CMK (cell line): ENCODE measurements at places on chromosomes 4 and X.

DNA sequence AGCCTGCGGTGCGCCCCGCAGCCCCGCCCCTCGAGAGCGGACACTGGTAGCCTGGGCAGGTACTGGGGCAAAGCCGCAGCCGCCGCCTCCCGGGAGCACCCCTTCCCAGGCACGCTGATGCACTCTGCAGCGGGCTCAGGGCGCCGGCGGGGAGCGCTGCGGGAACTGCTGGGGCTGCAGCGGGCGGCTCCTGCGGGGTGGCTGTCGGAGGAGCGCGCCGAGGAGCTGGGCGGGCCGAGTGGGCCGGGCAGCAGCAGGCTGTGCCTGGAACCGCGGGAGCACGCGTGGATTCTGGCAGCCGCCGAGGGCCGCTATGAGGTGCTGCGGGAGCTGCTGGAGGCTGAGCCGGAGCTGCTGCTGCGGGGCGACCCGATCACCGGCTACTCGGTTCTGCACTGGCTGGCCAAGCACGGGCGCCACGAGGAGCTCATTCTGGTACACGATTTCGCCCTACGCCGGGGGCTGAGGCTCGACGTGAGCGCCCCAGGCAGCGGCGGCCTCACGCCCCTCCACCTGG lies 401 bp downstream of the SOWAHD start:
- no peak for DNase-seq

- DNase-seq, result no peak
Measured at GRCh38 chr4:60482921-60483351, 717.2 kb upstream of the ADGRL3 start.

DNA sequence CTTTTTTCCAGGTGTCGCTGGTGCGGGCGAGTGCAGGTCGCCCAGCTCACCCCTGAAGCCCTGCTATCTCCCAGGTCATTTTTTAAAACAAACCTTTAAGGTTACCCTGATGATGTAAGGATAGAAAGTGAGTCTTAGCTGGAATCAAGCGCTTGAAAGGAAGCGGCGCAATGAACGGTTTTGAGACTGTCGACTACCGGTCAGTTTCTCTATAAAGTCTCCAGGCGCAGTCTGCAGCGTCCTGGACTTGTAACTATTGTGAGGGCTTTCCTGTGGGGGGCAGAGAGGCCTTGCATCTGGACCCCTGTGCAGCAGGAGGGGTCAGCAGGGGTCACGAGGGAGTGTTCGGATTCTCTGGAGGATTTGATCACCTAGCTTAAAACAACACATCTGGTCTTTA lies 1.6 kb downstream of the KIT start:
- no peak for DNase-seq

DNA sequence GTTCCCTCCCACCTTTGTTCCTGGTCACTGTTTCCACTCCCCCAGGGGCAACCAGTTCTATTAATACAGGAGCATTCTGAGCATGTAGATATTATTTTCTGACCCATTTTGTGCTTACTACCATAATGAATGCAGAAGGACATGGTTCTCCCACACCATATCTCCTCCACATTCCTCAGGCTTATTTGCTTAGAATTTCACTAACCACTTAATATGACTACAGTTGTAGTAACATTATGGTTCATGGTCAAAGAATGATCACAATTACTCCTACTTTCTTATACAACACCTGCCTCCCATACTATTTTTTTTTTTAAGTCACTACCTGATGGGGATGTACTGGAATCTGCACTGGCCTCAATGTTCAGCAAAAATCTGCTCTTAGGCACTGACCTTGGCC lies 7.5 kb upstream of the FAM184B start:
- DNase-seq, result no peak

- no peak for DNase-seq
Measured at GRCh38 chrX:112190646-112191045, 108.1 kb upstream of the TRPC5 start.

DNA sequence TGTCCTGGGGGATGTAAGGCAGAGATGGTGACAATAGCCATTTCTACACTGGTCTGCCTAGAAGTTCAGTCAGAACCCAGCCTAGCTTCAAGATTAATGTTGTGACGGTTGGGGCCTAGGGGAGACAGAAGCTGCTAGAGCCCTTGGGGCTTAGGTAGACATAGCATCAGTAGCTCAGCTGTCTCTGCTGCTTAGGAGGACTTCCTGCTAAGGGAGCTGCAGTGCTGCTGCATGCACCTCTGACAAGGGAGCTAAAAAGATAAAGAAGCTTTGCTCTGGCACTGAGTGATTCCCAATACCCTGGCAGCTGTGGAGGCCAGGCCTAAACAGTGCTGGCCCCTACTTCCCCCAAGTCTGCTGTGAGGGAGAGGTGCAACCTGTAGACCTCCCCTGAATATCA lies 116.0 kb downstream of the CT47B1 start:
- no peak for DNase-seq

GRCh38 chrX:143461606-143462005 lies 55.7 kb downstream of the SPANXN3 start:
- no peak for DNase-seq

- DNase-seq, result no peak
Measured at GRCh38 chr4:145482209-145483037, 770 bp downstream of the SMAD1 start.

DNA sequence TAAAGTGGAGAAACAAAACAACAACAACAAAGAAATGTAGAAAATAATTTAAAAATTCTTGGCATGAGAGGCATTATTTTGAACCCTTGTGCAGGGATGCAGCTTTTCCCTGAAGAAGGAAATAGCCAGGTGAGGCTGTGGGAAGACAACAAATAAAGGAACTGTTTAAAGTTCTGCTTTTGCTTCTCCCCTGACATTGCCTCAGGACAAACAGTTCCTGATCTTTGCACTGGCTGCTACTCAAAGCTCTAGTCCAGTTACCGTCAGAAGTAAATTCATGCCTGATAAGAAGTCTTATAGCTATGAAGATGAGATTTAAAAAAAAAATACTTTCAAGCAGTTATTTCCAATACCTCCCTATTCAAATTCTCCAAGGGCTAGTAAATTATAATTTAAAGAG lies 233.8 kb downstream of the IL15 start:
- DNase-seq, result no peak

DNA sequence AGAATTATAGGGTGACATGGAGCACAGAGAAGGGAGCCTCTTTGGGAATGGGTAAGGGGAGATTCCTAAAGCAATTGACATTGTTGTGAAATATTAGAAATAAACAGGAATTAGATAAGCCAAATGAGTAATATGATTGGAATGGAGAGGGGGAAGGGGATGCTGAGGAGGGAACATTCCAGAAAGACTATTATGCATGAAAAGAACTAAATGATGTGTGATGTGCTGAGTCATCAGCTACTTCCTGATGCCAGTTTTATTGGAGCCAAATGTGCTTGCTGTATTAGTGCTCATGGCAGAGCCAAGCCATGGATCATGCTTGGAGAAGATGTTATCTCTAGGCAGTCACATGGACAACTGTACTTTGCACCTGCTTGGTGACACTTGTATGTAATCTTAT lies 189.0 kb upstream of the HCCS start:
- no peak for DNase-seq

DNA sequence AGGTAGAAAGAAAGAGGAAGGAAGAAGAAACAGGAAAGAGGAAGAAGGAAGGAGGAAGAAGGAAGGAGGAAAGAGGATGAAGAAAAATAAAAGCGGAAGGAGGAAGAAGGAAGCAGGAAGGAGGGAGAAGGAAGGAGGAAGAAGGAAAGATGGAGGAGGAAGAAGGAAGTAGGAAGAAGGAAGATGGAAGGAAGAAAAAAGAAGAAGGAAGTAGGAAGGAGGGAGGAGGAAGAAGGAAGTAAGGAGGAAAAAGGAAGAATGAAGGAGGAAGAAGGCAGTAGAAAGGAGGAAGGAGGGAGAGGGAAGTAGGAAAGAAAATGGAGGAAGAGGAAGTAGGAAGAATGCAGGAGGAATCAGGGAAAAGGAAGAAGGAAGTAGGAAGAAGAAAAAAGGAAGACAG lies 191.1 kb upstream of the TBL1X start:
- DNase-seq, result no peak

DNA sequence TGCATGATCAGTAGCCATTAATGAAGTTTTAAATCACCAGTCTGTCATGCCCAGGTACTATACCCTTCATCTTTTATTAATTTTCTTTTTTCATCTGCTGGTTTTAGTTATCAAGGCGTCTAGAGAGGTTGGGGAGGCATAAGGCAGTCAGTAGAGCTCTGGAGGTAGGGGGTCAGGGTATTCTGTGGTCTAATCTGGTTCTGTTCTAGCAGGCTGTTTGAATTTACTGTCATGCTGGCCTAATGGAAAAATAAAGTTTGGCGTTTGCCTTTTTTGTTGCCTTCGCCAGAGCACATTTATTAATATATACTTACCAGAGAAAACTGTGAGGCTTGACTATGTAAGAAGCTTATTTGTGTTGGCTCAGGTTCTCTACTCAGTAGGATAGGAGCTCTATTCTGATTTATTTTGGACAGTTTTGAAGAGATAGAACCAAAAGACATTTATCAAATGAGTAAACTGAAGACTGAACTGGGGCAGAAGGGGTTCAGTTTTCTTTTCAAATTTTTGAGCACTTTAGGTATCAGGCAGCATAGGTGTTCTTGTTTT lies 46.9 kb downstream of the TMEM131L start:
- DNase-seq, result no peak

DNA sequence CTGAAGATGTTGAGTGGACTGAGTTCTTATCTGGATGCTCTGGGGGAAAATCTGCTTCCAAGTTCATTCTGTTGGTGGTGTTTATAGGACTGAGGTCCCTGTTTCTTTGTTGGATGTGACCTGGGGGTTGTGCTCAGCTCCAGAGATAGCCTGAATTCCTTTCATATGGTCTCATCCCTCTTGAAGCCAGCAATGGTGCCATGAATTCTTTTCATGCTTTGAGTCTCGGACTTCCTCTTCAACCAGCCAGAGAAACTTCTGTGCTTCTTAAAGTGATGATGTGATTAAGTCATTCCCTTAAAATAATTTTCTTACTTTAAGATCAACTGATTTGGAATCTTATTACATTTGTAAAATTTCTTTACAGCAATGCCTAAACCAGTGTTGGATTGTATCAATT lies 233.8 kb upstream of the UGT8 start:
- no peak for DNase-seq

- no peak for DNase-seq
Measured at GRCh38 chrX:24694825-24695224, 1.1 kb downstream of the POLA1 start.

- no peak for DNase-seq
Measured at GRCh38 chr4:121597346-121597934, 99.3 kb downstream of the ANXA5 start.

DNA sequence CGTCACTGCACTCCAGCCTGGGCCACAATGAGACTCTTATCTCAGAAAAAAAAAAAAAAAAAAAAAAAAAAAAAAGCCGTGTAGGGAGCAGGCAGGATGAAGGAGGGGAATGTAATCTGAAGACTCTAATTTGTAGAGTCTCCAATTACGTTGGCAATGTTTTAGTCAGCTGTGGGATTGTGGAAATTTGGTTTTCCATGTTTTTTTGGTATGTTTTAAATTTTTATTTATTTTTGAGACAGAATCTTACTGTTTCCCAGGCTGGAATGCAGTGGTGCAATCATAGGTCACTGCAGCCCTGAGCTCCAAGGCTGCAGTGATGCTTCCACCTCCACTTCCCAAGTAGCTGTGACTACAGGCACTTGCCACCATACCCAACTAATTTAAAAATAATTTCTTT lies 56.5 kb downstream of the NSD2 start:
- no peak for DNase-seq

- no peak for DNase-seq
Measured at GRCh38 chr4:55571806-55572205, 20.2 kb downstream of the PDCL2 start.

- no peak for DNase-seq
Measured at GRCh38 chr4:115159141-115159540, 45.7 kb upstream of the NDST4 start.

DNA sequence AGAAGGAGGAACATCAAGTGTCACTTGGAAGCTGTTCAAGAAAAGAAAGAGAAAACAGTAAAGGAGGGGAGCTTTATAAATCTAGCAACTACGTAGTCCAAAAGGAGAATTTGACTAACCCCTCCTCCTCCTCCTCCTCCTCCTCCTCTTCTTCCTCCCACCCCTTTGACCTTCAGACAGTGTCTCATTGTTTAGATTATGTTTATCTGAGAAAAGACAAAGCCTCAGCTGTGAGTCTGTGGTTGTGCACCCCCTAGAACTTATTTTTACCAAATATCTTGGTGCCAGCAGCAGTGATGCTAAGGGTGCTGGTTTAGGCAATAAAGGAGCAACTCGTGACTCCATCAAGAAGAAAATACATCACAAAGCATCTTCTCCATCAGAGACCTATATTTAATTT lies 68.9 kb upstream of the BMP2K start:
- DNase-seq, result no peak

DNA sequence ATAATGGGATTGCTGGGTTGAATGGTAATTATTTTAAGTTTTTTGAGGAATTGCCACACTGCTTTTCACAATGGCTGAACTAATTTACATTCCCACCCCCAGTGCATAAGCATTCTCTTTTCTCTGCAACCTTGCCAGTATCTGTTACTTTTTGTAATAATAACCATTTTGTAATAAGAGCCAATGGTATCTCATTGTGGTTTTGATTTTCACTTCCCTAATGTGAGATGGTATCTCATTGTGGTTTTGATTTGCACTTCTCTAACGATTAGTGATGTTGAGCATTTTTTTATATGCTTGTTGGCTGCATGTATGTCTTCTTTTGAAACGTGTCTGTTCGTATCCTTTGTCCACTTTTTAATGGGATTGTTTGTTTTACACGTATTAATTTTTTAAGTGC lies 213.1 kb upstream of the HDX start:
- no peak for DNase-seq
